Endodermal cell (in vitro differentiated cells): ENCODE measurements at places on chromosomes 7 and 10.

- no peak for DNase-seq
Measured at GRCh38 chr10:99958302-99958701, 51.4 kb downstream of the DNMBP start.

- no peak for DNase-seq
Measured at GRCh38 chr7:36400036-36400435, 10.4 kb downstream of the ANLN start.

- peak; percentile 64 for DNase-seq
Measured at GRCh38 chr7:121936951-121937623, 64.1 kb downstream of the PTPRZ1 start.

- no peak for DNase-seq
Measured at GRCh38 chr7:108452707-108453106, 3.5 kb downstream of the NRCAM start.

- no peak for DNase-seq
Measured at GRCh38 chr10:2509081-2509531, 558.2 kb upstream of the PFKP start.

- no peak for DNase-seq
Measured at GRCh38 chr10:85235258-85235657, 906.9 kb downstream of the CCSER2 start.

GRCh38 chr7:28658381-28658780 is 246.1 kb downstream of the CREB5 start:
- DNase-seq, result no peak

DNA sequence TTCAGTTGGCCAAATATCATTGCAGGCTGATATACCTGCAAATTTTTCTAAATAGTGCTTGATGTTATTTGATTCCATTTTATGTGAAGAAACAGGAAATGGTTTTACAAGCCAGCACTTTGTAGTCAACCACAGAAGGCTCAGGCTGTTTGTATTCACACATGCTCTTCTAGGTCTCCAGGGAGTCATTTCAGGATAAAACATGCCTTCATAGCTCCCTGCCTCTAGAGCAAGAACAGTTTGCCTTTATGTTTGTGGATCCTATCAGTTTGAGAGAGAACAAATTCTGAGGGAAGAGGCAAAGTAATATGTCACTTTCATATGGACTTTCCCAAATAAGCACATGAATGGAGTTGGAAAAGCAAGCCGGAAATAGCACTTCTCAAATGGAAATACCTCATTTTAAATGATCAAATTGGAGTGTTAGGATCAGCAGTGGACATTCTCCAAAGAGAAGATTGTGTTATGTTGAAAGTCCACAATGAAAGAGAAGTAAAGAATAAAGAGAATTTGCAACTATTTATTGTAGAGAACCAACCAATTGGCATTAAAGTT is 277.6 kb downstream of the KCND2 start:
- no peak for DNase-seq

- DNase-seq, result no peak
Measured at GRCh38 chr7:66331883-66332282, 126.7 kb downstream of the TPST1 start.
